Psoas muscle (tissue), 8 donors: ENCODE measurements at places on chromosomes 2 and 18. TPM values are rescaled to one million over a fixed set of nuclear protein-coding genes. Genes with fewer than 3 reads are reported as not detected.

The GPR75 gene
- total RNA-seq = 1.3 TPM

The ALPG gene
- not detected for total RNA-seq

The CXCR1 gene
- total RNA-seq = 0.96 TPM

- no peak for DNase-seq
- no peaks in the 10 kb centered on the region for H3K36me3 ChIP-seq
- H3K4me1 ChIP-seq = peaks cover 80% of the 10 kb centered on the region
- H3K4me3 ChIP-seq = no peak overlapping the region
- no peaks in the 10 kb centered on the region for H3K27me3 ChIP-seq
These were observed 5.1 kb downstream of the TSHZ1 start for GRCh38 chr18:75215663-75216062.

DNA sequence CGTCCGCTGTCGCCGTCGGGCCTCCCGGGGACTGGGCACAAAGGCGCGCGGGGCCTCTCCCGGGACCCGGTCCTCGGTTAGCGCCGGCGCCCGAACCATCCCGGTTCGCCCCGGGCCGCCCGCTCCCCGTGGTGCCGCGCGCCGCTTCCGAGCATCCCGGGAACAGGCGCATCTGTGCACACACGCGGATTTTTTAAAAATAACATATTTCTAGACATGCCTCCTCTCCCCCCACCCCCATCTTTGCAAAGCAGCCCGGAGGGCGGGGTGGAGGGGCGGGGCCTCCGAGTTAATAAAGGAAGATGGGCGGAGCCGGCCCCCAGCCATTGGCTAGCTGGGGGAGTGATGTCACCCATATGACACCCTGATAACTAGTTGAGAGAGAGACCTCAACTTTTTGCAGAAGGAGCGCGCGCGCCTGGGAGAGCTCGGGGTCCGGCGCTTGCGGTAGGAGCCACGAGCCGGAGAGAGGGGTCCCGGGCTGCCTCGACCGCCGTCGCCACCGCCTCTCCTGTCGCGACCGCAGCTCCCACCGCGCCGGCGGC, at the start of gene SOX11:
SOX11 (plus strand) TSS at position 400 of the 545 bp plus-strand sequence. CDS start 338 bp downstream, outside the sequence.
- H3K27ac ChIP-seq = no peak within 1 kb of the TSS
- no peaks in the 10 kb centered on the region for H3K36me3 ChIP-seq
- peak; percentile 44 for DNase-seq
- H3K4me3 ChIP-seq = peak within 1 kb of the TSS; percentile 52

The OXER1 gene
- 0.32 TPM for total RNA-seq

The DNAJC5G gene
- total RNA-seq = not detected

- H3K36me3 ChIP-seq = no peaks in the 10 kb centered on the region
- no peak overlapping the region for H3K27ac ChIP-seq
- no peaks in the 10 kb centered on the region for H3K4me1 ChIP-seq
- no peak overlapping the region for H3K4me3 ChIP-seq
- no peak for DNase-seq
These were observed 24.6 kb upstream of the B3GNT7 start for GRCh38 chr2:231370749-231371429.

DNA sequence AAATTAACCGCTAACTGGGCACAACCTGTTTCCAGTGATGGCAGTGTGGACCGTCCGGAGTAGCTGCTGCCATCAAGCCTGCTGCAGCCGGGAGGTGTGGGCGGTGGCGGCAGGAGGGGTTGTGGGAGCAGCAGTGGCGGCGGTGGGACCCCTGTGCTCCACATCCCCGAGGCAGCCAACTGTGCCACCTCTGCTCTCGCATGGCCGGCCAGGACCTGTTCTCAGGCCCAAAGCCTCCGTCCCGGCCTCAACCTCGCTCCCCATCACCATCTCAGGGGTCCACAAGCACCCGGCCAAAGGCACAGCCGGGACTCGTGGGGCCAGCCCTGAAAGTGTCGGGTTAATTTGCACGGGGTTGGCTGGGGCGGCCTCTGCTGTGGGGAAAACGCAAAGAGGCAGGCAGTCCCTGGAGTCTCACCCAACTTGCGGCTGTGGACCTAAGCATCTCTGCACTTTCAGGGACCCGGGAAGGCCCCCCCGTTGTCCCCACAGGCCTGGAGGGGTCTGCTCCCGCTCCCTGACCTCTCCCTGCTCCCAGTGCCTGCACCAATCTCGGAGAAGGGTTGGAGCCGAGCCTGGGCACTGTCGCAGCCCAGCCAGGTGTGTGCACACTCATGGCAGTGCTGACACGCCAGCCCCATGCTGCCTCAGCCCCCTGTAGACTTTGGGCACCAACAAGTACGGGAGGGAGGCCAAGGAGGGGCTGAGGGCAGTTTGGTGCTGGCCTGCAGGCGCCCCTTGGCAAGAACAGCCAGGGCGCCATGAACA, 44.4 kb upstream of the PEX13 start:
- H3K4me3 ChIP-seq = no peak overlapping the region
- no peak overlapping the region for H3K27ac ChIP-seq
- no peak for DNase-seq
- no peaks in the 10 kb centered on the region for H3K4me1 ChIP-seq

The CELF4 gene
- 0.17 TPM for total RNA-seq

The PKDCC gene
- total RNA-seq = 45.6 TPM

DNA sequence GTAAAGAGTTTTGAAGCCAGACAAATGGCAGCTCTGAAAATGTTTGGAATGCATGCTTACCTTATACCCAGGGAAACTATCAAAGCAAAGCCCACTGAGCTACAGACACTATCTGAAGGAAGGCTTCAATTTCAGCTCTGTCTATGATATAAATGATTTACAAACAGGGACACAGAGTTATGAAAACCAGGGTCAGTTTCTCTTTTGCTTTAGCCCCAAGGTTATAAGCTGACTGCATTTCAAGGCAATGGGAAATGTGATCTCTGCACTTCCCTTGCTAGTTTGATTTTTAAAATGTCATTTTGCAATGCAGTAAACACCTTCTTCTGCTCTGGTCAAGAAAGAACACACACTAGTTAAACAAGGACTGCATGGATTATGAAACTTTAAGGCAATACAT, 65.2 kb upstream of the CCDC195 start:
- no peaks in the 10 kb centered on the region for H3K4me1 ChIP-seq
- no peak for DNase-seq
- H3K36me3 ChIP-seq = no peaks in the 10 kb centered on the region
- no peaks in the 10 kb centered on the region for H3K27me3 ChIP-seq

The LINC00305 gene
- total RNA-seq = not detected

The HOXD1 gene
- not detected for total RNA-seq

The FAP gene
- total RNA-seq = 4.2 TPM

GRCh38 chr18:949724-950631, 45.3 kb downstream of the ADCYAP1 start:
- no peaks in the 10 kb centered on the region for H3K36me3 ChIP-seq
- H3K27ac ChIP-seq = no peak overlapping the region
- H3K4me3 ChIP-seq = no peak overlapping the region
- no peaks in the 10 kb centered on the region for H3K4me1 ChIP-seq

DNA sequence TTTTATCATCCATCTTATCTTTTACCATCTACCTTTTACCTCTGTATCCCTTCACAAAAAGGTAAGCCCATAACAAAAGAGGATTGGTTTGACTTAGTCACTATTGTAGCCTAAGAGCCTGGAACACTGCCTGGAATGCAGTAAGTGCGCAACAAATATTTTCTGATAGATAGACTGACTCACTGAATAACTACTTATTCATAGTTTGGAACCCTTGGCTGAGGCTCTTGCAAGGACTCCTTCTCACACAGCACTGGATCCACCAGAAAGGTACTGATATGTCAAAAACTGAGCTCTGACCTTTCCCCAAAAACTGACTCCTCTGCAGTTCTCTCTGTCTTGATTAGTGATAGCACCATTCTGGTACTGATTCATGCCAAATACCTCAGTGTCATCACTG, 426.7 kb downstream of the SETBP1 start:
- no peaks in the 10 kb centered on the region for H3K36me3 ChIP-seq
- no peak overlapping the region for H3K27ac ChIP-seq
- no peak for DNase-seq
- H3K4me3 ChIP-seq = no peak overlapping the region

DNA sequence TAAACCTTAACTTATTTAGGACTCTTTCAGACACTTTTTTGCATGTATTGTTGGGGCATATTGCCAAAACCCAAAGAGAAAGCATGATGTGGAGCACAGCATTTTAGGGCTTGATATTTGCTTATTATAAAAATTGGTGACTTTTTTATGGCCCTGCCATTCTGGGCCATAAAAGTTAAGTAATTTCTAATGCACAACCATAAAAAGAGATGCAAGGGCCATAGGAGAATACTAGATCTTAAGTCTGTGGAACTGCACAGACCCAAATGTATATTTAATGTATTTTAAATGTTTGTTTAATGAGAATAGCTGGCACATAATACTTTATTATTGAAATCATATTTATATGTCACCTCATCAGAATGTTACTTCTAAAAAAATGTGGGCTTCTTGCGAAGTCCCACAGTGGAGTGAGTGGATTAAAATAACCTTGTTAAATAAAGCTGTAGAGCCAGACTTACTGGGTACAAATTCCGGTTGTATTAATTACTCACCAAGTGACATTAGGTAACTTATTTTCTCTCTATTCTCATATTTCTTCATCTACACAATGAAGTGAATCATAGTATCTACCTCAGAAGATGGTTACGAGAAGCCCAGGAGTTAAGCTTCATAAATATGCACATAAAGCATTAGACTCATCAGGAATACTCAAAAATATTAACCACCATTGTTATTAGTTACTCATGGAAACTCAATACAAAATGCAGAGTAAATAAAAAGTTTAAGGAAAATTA, 52.2 kb downstream of the HNMT start:
- H3K36me3 ChIP-seq = no peaks in the 10 kb centered on the region
- no peak overlapping the region for H3K4me3 ChIP-seq
- no peaks in the 10 kb centered on the region for H3K27me3 ChIP-seq

- no peaks in the 10 kb centered on the region for H3K27me3 ChIP-seq
- no peaks in the 10 kb centered on the region for H3K4me1 ChIP-seq
- no peak for DNase-seq
These were observed 92.4 kb downstream of the GBX2 start for GRCh38 chr2:236075802-236076201.

The AQP12B gene
- not detected for total RNA-seq

- no peak for DNase-seq
- no peaks in the 10 kb centered on the region for H3K36me3 ChIP-seq
- H3K27ac ChIP-seq = no peak overlapping the region
- H3K4me1 ChIP-seq = peaks cover 5% of the 10 kb centered on the region
- peak overlapping the region; percentile 68 for H3K4me3 ChIP-seq
These were observed 1.3 kb downstream of the TMEM37 start for GRCh38 chr2:119432851-119433522.

The RAB6C gene
- total RNA-seq = 0.08 TPM

The ERCC3 gene
- 28.2 TPM for total RNA-seq

DNA sequence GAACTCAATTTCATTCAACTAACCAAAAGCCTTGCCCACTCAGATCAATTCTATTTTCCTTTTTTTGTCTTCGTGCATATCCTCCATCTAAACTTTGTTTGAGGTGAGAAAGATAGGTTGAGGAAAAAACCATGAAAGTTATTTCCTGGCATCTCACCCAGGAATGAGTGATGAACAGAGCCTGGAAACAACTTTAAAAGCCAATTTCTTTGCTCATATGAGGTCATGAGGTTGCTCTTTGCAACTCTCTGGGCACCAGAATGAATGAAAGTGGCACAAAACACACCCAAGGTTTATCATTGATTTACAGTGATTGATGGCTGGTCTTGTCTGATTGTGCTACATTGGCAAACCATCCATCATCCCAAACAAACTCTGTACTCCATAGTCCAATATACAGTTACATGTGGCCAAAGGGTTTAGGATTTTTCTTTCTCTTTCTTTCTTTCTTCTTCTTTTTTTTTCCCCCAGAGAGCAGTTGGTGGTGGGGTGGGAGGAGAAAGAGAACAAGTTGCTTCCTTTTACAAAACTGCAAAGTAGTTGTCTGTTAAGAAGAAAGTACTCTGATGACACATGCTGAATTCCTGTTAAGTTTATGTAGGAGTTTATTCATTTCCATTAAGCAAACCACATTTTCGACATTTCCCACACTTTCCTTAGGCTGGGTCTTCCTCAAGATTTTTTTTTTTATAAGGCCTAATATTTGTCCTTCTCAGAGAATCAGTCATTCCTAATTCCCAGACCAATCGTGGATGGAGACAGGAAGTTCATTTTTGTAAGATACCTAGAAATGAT, 575.9 kb upstream of the ZEB2 start:
- H3K36me3 ChIP-seq = no peaks in the 10 kb centered on the region
- H3K4me3 ChIP-seq = no peak overlapping the region
- no peak overlapping the region for H3K27ac ChIP-seq

The PCARE gene
- 0.02 TPM for total RNA-seq

The NEB gene
- total RNA-seq = 7,132 TPM

The GALNT3 gene
- total RNA-seq = 0.99 TPM

DNA sequence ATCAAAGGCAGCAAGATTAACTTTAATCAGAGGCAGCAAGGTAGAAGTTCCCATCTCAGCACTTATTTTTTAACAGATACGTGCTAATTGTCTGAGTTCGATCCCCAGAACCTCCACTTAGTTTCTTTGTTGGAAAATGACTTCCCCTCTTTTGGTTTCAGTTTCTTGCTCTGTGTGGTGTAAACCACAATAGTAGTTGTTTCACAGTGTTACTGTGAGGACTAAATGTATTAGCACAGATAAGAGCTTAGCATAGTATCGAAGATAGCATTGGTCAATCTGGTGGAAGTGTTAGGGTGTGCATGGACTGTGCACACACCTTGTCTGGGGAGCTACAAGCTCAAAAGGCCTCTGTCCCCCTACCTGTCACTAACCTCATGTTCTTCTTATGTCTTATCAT, 988.3 kb upstream of the GYPC start:
- H3K4me1 ChIP-seq = no peaks in the 10 kb centered on the region
- no peak for DNase-seq
- no peak overlapping the region for H3K27ac ChIP-seq
- H3K4me3 ChIP-seq = no peak overlapping the region
- no peaks in the 10 kb centered on the region for H3K36me3 ChIP-seq
- H3K27me3 ChIP-seq = no peaks in the 10 kb centered on the region

DNA sequence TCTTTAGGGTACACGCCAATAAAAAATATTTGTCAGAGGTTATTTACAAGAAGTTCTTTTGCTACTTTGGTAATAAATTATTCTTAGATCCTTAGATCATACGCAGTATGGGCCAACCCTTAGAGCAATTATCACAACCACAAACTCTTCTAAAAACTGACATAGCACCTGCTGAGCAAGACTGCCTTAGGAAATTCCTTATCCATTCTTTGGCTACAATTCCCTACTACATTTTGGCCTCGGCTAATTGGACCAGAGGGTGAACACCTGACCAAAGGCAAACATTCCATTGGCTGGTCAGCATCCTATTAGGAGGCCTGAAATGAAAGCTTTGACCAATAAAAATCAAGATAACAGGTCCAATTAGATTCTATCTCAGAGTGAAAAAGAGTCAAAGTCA, 147.6 kb upstream of the CCDC68 start:
- H3K27ac ChIP-seq = no peak overlapping the region
- H3K4me1 ChIP-seq = no peaks in the 10 kb centered on the region
- no peaks in the 10 kb centered on the region for H3K27me3 ChIP-seq
